Stimulated activated CD4-positive, alpha-beta T cell treated with anti-CD3 and anti-CD28 coated beads, Interleukin-2, amount 100 ng/mL, for 24 hours (primary cell): ENCODE measurements at places on chromosomes 16 and 17.

- DNase-seq, result no peak
Measured at GRCh38 chr17:75565066-75565465, 22.5 kb upstream of the MYO15B start.

DNA sequence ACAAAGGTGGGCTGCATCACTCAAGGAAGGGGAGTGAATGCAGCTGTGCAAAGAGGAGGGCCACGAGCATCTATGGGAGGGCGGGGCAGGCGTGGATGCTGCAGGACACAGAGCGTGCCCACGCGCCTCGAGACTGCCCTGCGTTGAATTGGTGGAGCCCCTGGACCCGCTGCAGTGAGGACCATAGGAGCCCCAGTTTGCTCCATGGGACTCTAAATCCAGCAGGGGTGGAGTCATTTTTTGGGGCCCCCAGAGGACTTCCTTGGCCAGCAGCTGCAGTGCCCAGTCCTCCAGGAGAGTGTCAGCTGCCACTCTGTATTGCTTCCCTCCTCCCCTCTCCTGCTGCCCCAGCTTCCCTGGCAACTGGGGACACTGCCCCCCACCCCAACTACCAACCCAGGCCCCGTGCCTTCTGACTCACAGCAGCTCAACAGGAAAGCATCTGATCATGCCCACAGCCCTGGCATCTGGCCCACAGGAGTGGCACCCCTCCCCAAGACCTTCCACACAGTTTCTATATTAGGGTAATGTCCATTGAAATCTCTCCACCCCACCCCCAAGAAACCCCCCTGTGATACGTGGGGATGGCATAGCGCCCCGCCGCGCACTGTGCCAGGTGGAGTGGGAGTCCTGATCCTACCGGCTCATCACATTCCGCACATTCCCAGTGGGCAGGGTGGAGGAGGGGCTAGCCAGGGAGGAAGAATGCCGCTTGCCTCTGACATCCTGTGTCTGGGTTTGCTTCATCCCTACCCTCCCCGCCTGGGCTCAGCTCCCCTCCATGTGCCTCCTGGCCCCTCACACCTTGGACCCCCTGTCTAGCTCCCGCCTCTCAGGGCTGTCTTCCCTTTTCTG is 27.8 kb upstream of the ITGA3 start:
- no peak for DNase-seq

DNA sequence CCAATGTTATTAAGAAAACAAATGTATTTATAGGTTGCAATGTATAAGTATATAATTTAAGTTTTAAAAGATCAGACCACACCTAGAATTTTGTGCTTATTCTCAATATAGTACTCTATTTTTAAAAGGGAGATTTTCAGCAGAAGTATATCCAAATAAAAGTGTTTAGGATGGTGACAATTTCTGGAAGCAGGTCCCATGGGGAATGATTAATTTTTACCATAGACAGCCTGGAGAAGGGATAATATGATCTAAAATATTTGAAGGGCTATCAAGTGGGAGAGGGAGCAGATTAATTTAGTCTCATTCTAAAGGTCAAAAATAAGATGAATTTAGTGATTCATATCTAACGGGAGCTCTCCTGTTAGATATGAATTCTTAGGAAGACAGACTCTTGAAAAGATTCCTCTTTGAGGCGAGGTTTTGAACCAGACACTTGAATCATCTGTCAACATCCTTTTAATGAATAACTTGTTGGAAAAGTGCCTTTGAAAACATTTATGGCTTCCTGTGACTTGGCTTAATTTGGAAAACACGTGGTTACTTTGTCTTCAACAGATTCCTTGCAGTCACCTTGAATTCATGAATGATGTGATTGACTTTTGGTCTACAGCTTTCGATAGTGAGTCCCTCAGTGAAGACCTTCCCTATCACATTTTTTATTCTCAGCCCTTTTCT is 29.3 kb upstream of the SMIM36 start:
- DNase-seq, result no peak

- no peak for DNase-seq
Measured at GRCh38 chr16:76190480-76190879, 86.7 kb upstream of the CNTNAP4 start.

DNA sequence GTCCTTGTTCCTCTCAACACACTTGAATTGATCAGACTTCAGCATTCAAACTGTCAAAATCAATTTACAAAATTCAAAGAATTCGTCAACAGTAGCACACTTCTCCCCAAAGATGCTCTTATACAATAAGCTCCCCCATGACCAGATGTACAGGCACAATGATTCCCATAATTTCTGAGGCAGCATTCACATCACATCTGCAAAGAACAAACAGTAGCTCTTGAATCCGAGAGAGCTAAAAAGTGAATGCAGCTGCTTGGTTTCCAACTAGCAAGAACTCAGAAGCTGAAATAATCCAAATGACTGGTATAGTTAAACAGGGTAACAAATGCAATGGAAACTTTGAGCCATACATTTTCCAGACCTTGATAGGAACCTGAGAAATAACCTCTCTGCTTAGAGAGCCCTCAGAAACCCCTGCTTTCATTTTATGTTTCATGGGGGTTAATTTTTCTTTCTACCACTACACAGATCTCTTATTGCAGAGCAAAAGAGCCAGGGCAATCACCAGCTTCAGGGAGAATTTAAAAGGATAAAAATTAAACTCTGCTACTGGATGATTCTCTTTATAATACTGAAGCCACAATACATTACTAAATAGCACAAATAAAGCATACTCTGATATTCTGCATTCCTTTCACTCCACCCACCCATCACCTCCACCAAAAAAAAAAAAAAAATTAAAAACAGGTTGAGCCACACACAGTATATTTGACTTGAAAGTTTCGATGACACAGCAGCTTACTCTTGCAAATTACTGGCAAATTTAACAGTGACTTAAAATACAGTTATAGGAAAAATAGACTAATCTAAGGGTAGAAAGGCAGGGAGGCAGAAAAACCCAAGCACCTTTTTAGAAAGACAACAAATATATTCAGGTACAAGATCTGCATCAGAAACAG is 23.1 kb upstream of the TMEM97 start:
- DNase-seq, result no peak

GRCh38 chr16:29315046-29315445 is 91.5 kb downstream of the NPIPB11 start:
- DNase-seq, result no peak

- DNase-seq, result no peak
Measured at GRCh38 chr16:15644267-15644961, 1.5 kb upstream of the MARF1 start.

GRCh38 chr17:19387921-19388521 is 1.0 kb upstream of the MFAP4 start:
- no peak for DNase-seq

GRCh38 chr17:6554871-6555330 is 1.5 kb downstream of the PITPNM3 start:
- no peak for DNase-seq

- DNase-seq, result no peak
Measured at GRCh38 chr17:72525225-72526015, 404.6 kb downstream of the SOX9 start.

GRCh38 chr17:32772453-32773025 is 104.4 kb downstream of the MYO1D start:
- DNase-seq, result no peak

- no peak for DNase-seq
Measured at GRCh38 chr17:61422116-61422799, 22.6 kb downstream of the TBX2 start.

GRCh38 chr16:59469266-59469665 is 735.1 kb upstream of the GOT2 start:
- DNase-seq, result no peak

GRCh38 chr16:63983401-63983800 is 1138.5 kb downstream of the CDH11 start:
- DNase-seq, result no peak

- no peak for DNase-seq
Measured at GRCh38 chr17:48994549-48995303, 2.5 kb upstream of the IGF2BP1 start.

DNA sequence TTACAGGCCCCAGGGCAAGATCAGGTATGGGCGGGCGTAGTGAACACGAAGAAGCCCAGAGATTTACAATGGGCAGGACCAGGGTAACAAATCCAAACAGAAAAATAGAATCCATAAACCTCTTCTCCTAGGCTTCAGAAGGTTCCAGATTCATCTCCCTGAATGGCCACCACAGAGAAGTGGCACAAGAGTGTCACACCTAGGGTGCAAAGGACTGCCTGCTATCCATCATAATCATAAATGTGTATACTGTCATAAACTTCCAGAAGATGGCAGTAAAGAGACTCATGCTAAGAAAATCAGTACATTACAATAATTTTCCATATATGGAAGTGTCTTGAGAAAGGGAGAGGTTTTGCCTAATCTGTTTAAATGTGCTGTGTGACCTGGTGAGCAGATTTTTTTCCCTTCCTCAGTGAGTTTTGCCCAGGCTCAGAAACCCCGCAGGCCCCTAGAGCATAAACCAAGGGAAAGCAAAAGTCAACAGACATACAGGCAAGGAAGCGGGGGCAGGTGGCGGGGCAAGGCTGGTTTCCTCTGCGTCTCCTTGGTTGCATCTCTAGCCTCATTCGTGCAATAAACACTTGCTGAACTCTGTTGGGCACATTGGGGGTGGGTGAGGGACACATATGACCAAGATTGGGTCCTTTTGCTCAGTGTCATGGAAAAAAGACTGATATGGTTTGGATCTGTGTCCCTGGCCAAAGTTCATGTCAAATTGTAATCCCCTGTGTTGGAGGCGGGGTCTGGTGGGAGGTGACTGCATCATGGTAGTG is 92.0 kb upstream of the CDH5 start:
- DNase-seq, result no peak

DNA sequence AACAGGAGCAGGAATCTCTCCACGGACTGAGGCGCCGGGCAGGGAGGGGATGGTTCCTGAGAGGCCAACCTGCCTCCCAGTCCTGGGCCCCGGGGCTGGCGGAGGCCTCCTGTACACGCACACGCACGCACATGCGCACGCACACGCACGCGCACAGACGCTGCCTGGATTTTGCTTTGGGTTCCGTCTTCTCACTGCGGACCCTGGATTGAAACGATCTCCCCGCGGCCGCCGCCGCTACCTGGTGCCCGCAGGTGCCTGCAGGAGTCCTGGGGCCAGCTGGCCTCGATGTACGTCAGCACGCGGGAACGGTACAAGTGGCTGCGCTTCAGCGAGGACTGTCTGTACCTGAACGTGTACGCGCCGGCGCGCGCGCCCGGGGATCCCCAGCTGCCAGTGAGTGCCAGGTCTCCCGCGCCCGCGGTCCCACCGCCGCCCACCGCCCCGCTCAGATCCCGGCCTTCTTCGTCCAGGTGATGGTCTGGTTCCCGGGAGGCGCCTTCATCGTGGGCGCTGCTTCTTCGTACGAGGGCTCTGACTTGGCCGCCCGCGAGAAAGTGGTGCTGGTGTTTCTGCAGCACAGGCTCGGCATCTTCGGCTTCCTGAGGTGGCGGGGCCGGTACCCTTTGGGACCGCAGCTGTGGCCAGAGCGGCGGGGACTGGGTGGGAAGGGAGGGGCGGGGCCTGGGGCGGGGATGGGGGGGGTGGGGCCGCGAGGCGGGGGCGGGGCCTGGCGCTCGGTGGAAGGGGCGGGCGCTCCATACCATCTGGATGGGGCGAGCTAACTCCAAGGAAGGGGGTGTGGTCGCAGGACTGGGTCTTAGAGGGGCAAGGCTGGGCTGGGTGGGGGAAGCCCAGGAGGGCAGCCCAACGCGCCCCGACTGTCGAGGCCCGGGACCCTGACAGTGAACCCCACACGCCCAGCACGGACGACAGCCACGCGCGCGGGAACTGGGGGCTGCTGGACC is 12.3 kb downstream of the CES4A start:
- peak; percentile 56 for DNase-seq

DNA sequence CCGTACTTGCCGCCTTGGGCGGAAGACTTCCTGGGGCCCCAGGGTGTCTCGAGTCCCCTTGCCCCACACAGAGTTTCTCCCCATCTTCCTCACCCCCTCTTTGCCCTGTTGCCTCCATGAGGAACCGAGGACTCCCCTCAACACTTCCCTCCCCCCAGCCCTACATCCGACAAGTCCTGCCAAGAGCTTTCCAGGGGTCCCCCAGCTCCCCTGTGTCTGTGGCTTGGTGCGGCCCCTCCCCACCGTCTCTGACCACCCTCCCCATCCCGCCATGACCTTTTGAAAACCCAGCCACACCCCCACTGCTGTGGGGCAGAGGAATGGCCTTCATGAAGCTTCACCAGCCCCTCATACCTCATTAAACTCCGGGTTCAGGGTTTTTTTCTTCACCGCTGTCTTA is 11.4 kb downstream of the SCGB1C2 start:
- DNase-seq, result no peak

DNA sequence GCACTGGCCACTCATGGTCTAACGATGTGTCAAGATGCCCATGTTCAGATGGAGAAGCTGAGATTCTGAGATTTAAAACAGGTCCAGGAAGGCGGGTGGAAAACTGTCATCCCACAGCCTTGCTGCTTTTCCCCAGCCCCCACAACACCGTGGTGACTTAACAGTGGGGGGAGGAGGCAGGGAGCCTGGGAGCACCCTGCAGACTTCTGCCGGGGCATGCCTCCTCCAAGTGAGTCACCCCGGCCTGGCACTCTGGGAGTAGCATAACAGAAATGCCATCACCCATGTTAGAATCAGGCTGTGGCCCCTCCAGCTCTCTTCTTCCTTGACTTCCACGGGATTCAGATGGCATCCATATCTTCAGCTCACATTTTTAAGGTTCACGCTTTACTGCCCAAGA is 164.8 kb downstream of the CBLN1 start:
- no peak for DNase-seq

GRCh38 chr17:42937712-42938596 is 26.3 kb downstream of the AARSD1 start:
- peak; percentile 3 for DNase-seq

DNA sequence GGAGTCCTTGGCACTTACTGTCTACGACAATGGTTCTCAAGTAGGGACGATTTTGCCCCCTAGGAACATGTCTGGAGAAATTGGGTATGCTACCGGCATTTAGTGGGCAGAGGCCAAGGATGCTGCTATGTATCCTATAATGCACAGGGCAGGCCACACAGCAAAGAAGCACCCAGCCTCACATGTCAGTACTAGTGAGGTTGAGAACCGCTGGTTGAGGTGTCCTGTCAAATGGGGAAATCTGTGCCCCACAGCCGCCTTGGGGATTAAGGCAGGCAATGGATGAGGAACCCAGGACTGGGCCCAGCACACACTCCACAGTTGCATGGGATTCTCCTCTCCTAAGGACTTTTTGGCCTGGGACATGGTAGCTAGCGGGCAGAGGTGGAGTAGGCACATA is 86.7 kb upstream of the TOB1 start:
- DNase-seq, result no peak

DNA sequence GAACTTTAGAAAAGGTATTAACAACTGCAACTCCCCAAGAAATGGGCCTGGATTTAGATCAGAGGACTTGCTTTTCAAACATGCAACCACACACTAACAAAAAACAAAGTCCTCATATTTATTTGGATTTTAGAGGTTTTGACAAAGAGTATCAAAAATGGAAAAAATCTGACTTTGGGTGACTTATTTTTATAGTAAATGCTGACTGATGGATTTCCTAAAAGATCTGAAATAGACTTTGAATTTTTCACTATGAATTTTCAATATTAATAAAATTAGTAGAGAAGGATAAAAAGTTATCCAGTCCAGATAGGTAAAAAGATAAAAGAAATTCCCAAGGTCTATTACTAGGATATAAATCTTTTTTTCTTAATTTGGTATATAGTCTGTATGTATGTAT is 253.5 kb downstream of the KCNJ2 start:
- no peak for DNase-seq
